Endothelial cell of umbilical vein (primary cell): ENCODE measurements at places on chromosomes 1 and 21.
A peak's percentile ranks its signal among the peaks of the same experiment; 100 is the strongest.

DNA sequence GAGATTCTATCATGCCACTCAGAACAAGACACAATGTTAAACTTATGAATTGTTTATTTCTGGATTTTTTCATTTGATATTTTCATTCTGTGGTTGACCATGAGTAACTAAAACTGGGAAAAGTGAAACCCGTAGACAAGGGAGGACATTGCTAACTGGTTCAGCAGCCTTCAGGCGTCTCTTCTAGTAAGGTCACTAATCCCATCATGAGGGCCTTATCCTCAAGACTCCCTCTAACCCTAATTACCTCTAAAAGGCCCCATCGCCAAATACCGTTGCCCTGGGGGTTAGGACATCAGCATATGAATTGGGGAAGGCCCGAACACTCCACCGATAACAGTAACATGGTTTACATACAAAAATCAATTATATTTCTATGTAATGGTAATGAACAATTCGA is 247.6 kb downstream of the TM2D1 start:
- no peak for DNase-seq

DNA sequence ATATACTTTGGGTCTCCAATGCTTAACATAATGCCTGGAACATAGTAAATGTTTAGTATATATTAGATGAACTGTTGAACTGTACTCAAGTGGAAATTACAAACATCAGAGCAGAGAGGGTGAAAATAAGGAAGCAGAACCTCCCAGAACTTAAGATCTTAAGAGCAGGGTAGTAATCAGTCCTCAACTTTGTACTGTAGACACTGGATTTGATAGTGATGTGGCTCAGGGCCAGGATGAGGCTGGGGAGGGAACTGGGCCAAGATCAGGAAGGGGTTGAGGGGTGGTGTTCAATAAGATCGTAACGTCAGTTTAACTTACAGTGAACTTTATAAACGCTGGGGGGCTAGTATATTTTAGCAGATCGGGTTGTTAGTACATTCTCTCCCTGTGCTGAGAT is 15.4 kb downstream of the MPZL1 start:
- DNase-seq, result no peak

DNA sequence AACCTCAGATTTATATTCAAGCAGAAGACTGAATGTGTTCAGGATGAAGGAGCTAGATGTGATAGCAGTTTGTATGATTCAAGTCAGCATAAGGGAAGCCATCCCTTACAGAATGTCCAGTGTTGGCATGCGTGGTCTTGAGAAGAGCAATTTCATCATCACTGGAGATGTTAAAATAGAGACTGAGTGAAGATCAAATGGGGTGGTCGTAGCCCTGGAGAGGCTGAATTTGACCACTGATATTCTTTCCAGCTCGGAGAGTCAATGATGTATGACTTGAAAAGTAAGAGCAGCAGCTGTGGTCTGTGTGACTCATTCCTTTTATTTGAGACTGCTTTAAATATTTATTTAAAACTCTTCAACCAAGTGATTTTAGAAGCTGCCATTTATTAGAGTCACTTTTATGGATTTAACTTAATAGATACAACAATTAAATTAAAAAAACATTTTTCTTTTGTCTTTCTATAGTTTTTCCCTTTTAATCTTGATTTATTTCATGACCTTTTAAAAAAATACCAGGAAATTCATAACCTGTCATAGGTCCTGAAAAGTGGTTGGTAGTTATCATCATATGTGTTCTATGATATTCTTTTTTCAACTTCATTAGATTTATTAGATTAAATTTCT is 15.5 kb downstream of the FMN2 start:
- DNase-seq, result no peak

DNA sequence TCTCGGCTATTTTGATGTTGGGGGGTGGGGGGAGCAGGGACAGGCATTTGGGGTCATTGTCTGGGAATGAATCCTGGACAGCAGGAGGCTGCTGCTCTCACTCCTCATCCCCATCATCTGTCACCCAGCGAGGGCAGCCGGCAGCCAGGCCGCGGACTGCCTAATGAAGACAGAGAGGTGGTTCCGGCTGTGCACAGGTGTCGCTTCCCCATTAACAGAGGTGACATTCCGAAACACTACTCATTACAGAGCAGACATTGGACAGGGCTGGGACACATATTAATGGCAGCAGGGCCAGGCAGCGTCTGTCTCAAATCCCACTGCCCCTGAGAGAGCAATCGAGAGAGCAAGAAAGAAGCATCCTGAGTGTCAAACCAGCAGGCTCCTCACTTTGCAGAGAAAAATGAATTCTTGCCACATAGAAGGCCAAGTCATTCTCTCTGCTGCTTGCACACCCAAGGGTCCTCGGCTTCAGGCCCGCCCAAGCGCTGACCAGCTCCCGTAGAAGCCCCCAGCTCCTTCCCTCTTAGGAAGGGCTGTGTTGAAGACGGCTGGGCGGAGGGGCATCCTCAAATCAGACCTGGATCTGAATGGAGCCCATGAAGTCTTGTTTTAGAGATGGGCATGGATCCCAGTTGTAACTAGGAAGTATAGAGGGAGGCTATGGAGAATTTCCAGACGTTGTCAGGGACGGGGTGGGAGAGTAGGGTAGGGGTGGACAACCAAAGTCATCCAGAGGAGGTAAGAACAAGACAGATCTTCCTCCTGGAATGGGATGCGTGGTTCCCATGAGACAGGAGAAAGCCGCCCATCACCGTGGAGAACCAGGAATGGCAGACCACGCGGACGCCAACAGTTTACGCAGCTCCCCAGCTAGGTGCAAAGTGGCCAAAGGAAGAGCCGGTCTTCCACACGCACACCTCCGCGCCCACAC is 8.2 kb upstream of the LEMD1 start:
- no peak for DNase-seq

GRCh38 chr1:205304046-205304694 is 17.4 kb downstream of the NUAK2 start:
- DNase-seq, result no peak

- peak; percentile 61 for DNase-seq
These were observed 66.4 kb upstream of the BTG3 start for GRCh38 chr21:17679002-17679600.

GRCh38 chr1:12709696-12710095 is 6.2 kb upstream of the AADACL3 start:
- DNase-seq, result no peak

DNA sequence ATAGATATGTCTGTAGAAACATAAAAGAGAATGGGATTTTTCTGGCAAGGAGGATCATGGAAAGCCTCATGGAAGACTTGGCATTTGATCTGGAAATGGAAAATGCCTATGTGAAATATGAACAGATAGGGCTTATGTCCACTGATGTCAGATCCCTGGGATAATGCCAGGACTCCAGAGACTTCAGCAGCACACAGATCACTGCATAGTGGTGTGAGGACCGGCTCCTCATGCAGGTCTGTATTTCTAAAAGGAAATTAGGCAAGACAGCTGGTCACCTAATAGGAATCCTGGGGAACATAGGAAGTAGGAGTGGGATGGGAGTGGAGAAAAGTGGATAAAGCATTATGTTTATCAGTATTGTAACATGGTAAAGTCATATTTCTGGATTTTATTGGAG is 56.8 kb upstream of the IPO9 start:
- DNase-seq, result no peak

GRCh38 chr1:175188936-175189335 is 3.6 kb downstream of the KIAA0040 start:
- no peak for DNase-seq

GRCh38 chr1:29767088-29767685 is 530.9 kb downstream of the PTPRU start:
- no peak for DNase-seq

DNA sequence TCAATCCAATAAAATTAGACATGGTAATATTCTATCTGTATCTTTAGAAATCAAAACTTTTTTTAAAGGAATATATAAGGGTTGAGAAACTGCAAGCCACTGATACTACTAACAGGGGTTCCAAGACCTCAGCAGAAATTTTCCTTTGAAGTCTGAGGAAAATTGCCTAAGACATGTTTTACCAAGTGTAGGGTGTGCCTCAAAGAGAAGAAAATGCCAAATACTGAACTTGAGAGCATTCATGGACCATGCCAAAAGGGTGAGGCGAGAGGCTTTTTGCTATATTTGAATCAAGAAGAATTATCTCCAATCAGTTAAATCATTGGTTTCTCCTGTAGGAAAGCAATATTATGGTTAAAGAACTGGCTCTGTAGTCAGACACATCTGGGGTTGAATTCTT is 207.9 kb upstream of the B3GALT2 start:
- DNase-seq, result no peak

- no peak for DNase-seq
These were observed 143.4 kb upstream of the MAGI3 start for GRCh38 chr1:113246929-113247328.

GRCh38 chr1:223748773-223749733 is 36.7 kb downstream of the CAPN2 start:
- peak; percentile 62 for DNase-seq

- DNase-seq, result peak; percentile 97
These were observed at the start of gene PRKAB2 for GRCh38 chr1:147172168-147173016. PRKAB2 (minus strand) TSS chr1:147172470; CDS start chr1:147172144, 326 bp downstream.

- DNase-seq, result no peak
These were observed 118.6 kb downstream of the PRDM16 start for GRCh38 chr1:3187415-3188149.

GRCh38 chr21:42490720-42491119 is 5.3 kb downstream of the RSPH1 start:
- DNase-seq, result no peak

DNA sequence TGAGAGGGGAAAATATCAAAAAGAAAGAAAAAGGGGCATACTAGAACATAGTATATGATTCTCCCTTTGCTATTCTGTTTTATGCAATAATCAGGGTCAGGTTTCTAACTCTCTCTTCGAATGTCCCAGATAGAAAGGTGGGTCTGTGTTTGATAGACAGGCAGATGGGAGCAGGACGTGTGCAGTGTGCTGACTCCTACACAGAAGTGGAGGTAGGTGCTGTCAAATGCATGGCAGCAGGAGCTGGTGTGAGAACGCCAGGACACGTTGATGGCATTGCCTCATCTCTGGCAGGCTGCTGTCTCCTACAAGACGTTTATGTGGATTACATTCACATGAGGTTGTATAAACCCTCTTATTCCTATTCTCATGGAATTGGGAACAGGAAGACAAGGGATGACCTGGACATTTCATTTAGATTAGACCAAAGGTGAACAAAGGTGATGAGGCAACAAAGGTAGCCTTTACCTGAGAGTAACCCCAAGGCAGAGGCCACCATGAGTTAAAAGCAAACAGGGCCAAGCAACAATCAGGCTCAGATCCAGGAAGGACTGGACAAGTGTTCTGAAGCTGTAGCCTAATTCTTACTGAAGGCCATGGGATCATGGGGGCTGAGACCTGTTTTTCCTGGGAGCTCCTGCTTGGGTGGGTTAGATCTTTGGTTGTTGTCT is 37.8 kb downstream of the KCNK1 start:
- no peak for DNase-seq

GRCh38 chr1:28936094-28936493 is 21.7 kb downstream of the EPB41 start:
- no peak for DNase-seq

DNA sequence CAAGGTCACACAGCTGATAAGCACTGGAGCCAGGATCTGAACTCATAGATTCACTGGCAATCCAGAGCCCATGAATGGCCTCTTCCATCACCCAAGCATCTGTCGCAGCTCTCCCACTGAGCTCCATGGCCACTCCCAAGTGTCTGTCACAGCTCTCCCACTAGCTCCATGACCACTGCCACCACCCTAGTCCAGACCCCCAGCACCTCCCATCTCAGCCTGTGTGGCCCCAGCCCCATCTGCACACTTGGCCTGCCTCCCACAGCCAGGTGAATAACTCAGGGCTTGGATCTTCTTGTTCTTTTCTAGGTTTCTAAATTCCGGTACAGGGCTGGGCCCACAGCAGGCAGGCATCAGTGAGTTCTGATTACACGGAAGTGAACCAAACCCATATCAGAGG is 76.0 kb downstream of the GLIS1 start:
- DNase-seq, result no peak

DNA sequence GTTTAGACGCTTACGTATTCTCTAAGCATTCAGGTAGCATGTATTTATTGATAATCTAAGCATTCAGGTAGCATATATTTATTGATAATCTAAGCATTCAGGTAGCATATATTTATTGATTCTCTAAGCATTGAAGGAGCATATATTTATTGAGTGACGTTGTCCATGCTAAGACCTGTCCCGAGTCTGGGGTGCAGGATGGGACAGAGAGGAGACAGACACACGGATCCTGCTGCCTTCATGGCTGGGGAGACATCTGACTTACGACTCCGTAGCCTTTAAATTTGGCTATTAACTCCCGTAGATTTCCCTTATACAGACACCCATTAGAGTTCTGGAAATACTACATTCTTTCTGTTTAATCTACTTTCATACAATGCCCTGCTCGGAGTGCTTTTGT is 982 bp downstream of the SCCPDH start:
- no peak for DNase-seq

- no peak for DNase-seq
These were observed 85.9 kb upstream of the IVNS1ABP start for GRCh38 chr1:185402930-185403329.

GRCh38 chr1:89125240-89125912 is 538 bp downstream of the GBP2 start:
- peak; percentile 60 for DNase-seq

DNA sequence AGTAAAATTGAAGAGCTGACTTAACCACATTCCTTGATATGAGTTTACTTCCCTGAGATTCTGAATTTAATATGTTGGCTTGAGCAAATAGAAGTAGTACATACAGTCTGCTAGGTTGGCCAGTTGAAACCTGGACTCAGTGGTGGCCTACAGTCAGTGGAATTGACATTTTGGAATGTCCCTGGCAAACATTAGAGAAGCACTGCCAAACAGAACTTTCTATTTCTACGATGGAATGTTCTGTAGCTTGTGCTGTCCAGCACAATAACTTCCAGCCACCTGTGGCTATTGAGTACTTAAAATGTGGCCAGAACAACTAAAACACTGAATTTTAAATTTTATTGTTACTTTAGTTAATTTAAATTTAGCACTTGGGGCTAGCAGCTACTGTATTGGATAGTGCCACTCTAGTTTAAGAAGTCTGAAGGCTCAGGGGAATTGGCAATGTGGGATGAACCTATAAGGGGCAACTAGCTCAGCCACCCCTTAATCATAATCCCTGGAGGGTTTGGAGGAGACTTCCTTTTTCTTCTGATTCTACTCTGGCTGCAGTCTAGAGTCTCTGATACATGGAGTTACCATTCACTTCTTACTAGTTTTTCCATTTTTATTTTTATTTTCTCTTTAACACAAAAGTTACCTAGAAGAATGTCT is 10.3 kb upstream of the TEDDM1 start:
- no peak for DNase-seq

- no peak for DNase-seq
These were observed 19.5 kb downstream of the ETS2 start for GRCh38 chr21:38825269-38825668.

DNA sequence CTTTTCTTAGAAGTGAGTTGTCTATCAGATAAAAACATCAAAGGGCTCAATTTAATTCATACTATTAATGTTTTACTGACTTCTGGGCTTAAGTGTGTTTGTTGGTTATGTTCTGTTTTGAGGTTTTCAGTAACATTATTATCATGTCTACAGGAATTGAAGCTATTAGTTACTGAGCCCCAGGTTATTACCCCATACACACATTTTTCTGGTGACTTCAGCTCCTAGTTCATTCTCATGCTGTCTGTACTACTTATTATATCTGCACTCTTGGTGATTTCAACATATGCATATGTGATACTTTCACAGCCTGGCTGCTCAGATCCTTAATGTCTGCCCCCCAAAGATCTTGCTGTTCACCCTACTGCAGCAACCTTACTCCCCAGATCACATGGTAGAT is 27.0 kb upstream of the SGIP1 start:
- no peak for DNase-seq

GRCh38 chr1:46687093-46687659 is 15.5 kb downstream of the TEX38 start:
- peak; percentile 80 for DNase-seq

GRCh38 chr21:45251635-45252447 is 35.9 kb downstream of the POFUT2 start:
- no peak for DNase-seq
